Breast epithelium (tissue), 4 donors: ENCODE measurements at places on chromosomes 6 and 20. TPM values are rescaled to one million over a fixed set of nuclear protein-coding genes. Genes with fewer than 3 reads are reported as not detected.

- DNase-seq, result no peak
Observed at GRCh38 chr6:27839626-27840475, 72.3 kb downstream of the OR2B2 start.

- no peak for DNase-seq
Observed at GRCh38 chr6:109183109-109183650, 87.9 kb downstream of the CEP57L1 start.

GRCh38 chr6:33746036-33746600 is 587 bp downstream of the IP6K3 start:
- DNase-seq, result no peak

- DNase-seq, result no peak
Observed at GRCh38 chr6:37838219-37838921, 18.8 kb downstream of the ZFAND3 start.

DNA sequence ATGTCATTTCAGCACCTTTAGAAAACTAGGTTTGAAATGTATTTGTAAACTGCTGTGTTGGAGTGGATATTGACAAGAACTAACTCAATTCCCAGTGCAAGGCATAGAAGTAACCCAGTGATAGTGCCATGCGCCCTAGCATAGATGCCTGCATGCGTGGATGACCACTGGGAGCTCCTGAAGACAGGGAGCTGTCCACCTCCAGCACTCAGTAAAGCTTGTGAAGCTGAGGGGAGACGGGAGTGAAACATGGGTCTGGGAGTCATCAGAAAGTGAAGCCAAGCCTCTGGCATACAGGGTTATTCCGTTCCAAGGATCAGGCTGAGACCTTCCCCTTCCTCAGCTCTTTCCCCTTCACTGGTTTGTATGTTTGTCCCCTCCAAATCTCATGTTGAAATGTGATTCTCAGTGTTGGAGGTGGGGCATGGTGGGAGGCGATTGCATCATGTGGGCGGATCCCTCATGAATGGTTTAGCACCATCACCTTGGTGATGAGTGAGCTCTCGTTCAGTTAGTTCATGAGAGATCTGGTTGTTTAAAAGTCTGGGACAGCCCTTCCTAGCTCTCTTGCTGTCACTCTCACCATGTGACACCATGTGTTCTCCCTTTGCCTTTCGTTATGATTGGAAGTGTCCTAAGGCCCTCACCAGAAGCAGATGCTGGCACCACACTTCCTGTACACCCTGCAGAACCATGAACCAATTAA is 146.5 kb upstream of the FERMT1 start:
- DNase-seq, result no peak

- no peak for DNase-seq
Observed at GRCh38 chr6:139722530-139722929, 348.1 kb upstream of the CITED2 start.

Gene RAD21L1
- total RNA-seq, result not detected

Gene BTN1A1
- not detected for total RNA-seq

Gene ABRACL
- 17.4 TPM for total RNA-seq

Gene ADGB
- not detected for total RNA-seq
